ENCODE measurements at places on chromosomes 5 and 9.

GRCh38 chr9:94160594-94161501 lies 76.6 kb downstream of the PTPDC1 start:
- DNase-seq = no peak

GRCh38 chr5:68007451-68007850 lies 208.1 kb upstream of the PIK3R1 start:
- no peak for DNase-seq

DNA sequence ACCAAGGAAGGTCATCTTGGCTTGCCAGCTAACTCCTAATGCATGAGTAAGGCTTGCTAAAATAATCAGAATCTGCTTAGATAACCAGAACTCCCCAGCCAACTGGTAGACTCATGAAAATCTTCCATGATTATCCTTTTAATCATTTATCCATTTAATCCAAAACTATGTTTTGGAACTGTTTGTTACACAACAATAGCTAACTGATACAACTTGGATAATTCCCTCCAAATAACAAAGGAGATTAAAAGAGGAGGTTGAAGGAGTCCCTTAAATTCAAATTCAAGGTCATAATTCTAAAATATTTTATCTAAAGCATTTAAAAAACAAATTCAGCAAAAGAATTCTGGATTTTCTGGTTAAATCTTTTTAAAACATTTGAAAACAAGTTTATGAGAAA lies 222.1 kb downstream of the DEPDC1B start:
- no peak for DNase-seq

- DNase-seq = no peak
Observed at GRCh38 chr5:143014017-143014651, 244.0 kb downstream of the ARHGAP26 start.

DNA sequence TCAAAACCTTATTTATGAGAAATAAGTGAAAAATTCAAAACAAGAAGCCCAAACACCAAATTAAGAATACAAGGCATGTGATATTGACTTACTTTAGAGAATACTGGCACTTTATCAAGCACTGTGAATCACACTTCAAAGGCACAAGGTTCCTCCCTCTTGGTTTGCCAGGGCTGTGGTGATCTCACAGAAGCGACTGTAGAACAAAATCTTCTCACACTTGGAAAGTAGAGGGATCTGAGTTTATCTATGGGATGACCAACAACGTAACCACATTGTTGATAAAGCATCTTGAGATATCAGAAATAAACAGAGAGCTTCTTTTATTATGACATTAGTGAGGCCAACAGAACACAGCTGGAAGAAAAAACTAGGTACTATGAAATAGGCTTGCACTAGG lies 295.9 kb downstream of the NFIB start:
- DNase-seq = no peak

DNA sequence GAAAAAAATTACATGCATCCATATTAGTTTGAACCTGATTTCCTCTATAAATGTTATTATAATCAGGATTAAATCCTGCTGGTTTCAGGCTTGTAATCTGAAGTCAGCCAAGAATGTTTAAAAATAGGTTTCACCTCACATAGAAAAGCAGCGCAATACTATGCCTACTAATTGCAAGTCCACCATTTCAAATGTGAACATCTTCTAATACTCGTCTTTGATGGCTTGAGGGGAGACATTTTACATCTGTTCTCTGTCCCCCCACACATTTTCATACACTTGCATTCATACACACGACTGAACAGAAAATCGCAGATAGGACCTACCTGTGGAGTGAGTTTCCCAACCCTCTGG lies 41.8 kb downstream of the FREM1 start:
- DNase-seq = no peak

GRCh38 chr9:108439947-108440346 lies 415.8 kb downstream of the ACTL7B start:
- no peak for DNase-seq

DNA sequence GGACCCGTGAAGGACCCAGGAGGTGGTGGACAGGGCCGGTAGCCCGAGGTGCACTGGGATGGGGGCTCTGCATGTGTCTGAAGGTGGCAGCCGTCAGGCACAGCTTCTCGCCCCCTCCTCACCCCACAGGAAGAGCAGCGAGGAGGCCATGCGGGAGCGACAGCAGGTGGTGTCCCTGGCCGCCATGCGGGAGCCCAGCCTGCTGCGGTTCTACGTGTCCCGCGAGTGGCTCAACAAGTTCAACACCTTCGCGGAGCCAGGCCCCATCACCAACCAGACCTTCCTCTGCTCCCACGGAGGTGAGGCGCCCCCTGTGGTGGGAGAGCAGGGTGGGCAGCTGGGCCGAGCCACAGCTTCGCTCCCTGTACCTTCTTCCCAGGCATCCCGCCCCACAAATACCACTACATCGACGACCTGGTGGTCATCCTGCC lies 39.9 kb downstream of the USP20 start:
- no peak for DNase-seq

GRCh38 chr9:110069326-110070248 lies 138.4 kb downstream of the C9orf152 start:
- no peak for DNase-seq

DNA sequence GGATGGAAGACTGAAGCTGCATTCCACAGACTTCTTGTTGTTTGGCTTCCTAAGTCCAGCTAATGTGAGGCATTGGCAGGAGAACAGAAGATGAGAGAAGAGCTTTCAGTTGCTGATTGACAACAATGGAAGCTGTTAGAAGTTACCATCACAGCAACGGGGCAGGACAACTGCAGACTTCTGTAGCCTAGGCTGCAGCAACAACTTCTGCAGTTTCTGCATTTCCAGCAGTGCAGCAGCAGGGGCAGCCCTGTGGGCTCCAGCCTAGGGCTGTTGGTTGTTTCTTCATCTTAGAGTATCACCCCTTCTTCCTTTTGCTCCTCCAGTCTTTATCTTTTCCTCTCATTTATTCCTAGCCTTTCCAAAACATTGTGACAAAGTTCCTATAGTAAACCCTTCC lies 528.8 kb upstream of the PTGER4 start:
- DNase-seq = no peak

DNA sequence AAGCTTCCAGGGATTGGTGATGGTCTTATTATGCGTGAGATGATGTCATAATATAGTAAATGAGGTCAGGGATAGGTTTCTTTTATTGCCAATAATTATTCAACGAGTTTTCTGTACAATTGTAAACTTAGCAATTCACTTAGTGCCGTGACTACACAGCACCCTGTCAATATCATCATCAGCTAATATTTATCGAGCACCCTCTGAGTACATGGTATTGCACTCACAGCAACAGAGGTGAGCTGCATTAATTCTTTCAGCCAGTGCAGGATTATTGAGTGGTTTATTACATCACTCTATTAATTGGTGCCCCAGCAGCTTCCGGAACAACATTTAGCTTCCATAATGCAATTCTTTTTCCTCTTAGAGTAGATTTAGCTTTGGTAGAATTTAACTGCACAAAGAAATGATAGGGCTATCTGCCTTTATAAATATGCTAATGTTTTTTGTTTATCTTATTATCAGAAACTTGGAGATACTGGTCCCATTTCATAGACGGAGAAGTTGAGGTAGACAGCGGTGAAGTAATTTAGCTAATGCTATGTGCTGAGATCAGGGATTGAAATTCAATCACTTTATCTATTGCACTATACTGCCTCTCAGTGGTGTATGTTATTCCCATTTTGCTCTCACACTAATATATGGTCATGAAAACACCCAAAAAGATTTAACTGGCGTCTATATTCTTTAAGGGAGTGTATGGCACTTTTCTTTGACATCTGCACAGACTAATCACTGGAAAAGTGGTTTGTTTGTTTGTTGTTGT lies 726.1 kb upstream of the WWC1 start:
- DNase-seq = no peak

GRCh38 chr5:108418197-108418596 lies 36.3 kb upstream of the FBXL17 start:
- DNase-seq = no peak

DNA sequence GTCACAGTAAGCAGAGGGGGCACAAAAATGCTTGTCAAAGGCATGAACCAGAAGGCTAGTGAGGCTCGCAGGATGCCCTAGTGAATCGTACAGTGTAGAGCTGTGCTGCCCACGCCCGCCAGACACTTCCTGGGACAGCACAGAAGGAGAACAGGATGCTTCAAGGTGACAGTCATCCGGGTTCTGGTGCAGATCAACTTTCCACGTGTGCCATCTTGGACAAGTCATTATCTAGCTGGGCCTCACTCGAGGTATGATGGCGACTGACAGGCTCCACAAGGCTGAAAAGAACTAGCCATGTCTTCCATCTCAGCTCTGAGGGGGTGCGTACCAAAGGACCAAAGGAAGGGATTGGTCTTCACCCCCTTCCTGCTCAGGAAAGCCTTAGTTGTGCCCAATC lies 14.0 kb downstream of the SPRY4 start:
- DNase-seq = no peak
